Stimulated activated CD4-positive, alpha-beta T cell treated with anti-CD3 and anti-CD28 coated beads, Interleukin-2, amount 100 ng/mL, for 24 hours (primary cell): ENCODE measurements at places on chromosomes 16 and 17.

DNA sequence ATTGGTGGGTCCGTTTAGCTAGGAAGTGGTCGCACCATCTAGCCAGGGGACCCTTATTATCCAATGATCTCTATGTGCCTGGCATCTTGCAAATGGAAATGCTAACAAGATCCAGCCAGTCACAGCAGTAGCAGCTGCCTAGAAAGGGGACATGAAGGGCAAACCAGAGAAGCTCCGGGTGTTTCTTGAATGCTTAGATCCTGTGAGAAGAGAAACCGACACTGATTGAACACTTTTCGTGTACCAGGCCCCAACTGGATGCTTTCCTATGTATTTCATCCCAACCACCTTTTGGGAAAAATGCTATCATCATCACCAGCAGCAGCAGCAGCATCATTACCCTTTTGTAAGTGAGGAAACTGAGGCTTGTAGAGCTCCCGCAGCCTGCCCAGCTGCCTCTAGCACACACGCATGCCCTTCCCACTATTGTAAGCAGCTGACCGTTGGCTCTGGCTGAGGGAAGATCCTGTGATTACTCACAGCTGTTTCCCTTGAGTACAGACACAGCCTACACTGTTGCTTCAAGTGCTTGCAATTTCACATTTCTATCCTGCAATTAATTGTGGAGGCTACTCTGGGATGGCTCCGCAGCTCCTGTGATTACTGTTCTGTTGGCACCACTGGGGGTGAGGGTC, 180.7 kb upstream of the CACNG5 start:
- DNase-seq: no peak

GRCh38 chr17:61836266-61837174, 26.8 kb downstream of the BRIP1 start:
- DNase-seq: no peak

DNA sequence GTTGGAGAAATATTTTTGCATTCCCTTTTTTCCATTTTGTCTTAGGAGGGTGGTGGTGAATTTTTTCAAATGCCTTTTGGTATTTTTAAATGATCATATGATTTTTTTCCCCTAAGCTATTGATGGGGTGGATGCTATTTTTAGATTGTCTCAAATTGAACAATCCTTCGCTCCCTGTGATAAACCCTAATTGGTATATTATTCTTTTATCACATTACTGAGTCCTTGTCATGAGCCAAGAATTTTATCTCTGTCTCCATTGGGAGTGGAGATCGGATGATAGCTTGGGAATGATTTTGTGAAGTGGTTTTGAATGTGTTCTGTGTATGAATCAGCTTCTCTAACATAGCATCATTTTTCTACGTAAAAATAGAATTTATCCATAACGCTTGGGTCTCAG, 15.4 kb downstream of the NECAB2 start:
- no peak for DNase-seq

DNA sequence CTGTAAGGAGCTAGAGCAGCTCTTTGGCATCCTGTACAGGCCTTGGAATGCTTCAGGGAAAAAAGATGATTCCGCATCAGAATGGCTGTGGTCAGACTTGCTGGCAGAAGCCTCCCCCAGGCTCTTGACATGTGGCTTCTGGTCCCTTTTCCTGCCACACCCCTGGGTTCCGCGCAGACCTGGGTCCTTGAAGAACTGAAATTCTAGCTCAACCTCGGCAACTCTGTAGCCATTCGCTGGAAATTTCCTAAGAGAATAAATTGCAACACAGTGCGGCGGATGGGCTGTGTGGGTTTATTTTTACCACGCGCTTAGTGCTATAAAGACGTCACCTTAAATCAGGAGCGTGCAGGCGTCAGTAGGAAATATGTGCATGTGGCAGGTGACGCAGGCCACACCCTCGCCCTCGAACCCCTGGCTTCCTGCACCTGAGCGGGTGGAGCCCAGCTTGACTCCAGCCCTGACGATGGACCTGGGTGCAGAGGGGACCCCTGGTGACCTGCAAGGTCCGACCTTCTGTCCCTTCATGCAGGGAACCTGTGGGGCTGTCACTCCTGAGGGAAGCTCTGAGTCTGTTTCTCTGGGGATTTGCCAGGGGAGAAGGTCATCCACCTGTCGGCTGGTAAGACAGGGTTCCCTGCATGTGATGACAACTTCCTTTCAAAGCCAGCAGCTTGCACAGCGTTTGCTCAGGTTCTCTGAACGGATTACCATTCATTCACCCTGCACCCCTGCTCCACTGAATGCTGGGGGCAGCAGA, 46.3 kb downstream of the METRNL start:
- no peak for DNase-seq

- DNase-seq: no peak
Observed at GRCh38 chr16:27181019-27181790, 22.1 kb upstream of the KDM8 start.

GRCh38 chr17:80104321-80104955, 3.1 kb downstream of the GAA start:
- no peak for DNase-seq

DNA sequence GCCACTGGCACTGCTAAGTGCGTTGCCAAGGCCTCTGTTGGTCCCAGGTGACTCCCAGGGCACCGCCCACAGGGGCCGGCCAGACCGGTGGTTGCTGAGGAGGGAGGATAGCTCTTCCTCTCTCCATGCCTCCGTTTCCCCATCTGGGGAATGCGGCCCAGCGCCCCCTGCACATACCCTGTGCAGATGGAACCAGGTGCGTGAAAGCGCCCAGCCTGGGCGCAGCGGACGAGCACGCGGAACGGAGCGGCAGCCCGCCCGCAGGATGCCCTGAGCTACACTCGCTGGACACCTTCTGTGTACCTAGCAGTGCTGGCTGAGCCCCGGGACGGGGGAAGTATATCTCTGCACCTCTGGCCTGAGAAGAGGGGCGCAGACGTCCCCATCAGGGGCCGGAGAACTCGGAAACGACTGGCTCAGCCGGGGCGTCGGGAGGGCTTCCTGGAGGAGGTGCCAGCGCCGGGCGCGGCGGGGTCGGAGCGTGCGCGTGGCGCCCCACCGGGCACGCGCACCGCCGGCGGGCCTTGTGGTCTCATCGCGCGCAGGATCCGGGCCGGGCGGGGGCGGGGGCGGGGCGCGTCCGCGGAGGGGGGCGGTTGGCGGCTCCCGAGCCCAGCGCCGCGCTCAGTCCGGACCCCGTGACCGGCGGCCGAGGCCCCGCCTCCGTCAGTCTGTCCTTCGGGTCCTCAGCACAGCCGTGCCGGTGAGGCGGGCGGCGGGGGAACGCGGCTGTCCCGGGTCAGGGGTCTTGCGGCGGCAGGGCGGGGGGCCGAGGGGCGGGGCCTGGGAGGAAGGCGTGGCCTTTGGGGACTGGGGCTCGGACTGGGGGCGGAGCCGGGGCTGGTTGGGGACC, at the start of the genes CCDC78 and HAGHL:
CCDC78 (minus strand) TSS at position 6 of the 853 bp plus-strand sequence. CDS start 76 bp downstream, outside the sequence.
HAGHL (plus strand) TSS at position 669 of the 853 bp plus-strand sequence. CDS start 404 bp downstream, outside the sequence.
- DNase-seq: peak; percentile 66

GRCh38 chr17:66915204-66915611, 49.3 kb upstream of the CACNG4 start:
- DNase-seq: no peak

DNA sequence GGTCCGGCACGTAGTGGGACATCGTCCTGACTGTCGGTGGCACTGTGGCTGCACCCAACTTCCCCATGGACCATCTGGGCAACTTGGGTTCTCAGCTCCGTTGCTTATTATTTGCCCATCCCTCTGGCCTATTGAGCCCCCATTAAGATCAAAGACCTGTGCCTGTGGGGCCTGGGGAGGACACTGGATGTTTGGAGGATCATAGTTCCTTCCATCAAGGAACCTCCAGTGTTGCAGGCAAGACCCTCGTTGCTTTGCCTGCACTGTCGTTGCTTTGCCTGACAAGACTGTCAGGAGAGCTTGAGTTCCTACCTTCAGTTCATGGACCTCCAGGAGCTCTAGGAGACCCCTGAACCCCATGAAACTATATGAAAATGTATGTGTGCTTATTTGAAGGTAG, 127.2 kb downstream of the CCDC144A start:
- DNase-seq: no peak

DNA sequence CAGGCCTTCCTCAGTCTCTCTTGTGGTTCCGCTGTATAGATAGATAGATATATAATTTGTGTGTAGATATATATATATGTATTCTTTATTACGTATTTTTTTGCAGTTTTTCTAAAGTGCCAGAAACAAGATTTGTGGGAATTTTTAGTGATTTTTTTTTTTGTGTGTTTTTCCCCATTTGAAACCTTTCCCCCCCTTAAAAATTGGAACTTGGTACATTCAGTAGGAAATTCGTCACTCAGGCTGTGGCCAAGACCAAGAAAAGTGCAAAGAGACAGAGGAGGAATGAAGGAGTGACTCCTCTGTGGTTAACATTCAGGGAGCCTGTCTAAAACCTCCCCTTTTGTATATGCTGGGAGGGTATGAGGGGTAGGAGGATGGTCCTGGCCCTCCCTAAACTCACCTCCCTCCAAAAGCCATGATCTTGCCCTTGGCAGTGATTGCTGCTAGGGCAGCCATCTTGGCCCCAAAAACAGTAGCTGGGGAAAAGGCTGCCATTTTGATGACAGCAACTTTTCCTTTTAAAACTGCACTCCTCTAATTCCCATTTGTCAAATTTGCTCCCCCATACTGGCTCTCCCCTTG, 15.2 kb downstream of the CHRNB1 start:
- no peak for DNase-seq

DNA sequence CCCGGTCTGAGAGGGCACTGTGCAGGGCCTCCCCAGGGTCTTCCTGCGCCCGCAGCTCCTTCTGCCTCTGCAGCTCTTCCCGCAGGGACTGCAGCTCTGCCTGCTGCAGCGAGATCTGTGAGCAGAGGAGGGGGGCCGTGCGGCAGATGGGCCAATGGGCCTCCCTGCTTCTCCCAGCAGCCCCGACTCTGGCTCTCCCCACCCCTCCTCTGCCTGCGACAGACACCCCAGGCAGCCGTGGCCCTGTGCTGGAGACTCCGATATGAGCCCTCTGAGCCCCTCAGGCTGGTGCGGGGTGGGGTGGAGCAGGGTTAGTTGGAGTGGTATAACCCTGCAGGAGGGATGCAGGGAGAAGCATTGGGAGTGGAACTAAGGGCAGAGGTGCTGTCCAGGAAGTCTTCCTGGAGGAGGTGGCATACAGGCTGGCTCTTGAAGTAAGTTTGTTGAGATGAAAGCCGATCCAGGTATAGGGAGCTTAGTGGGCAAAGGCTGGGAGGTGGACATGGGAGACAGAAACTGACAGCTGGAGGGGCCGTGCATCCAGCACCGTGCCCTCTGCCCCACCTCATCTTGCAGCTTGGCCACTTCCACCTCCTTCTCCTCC, 5.0 kb downstream of the THOC6 start:
- no peak for DNase-seq

- no peak for DNase-seq
Observed at GRCh38 chr16:68070249-68070730, 14.9 kb upstream of the NFATC3 start.

GRCh38 chr16:61432421-61432820, 603.8 kb downstream of the CDH8 start:
- no peak for DNase-seq

- DNase-seq: no peak
Observed at GRCh38 chr16:31020536-31020935, 10.1 kb upstream of the STX1B start.

GRCh38 chr16:84068041-84068440, 25.4 kb upstream of the SLC38A8 start:
- DNase-seq: no peak

- DNase-seq: peak; percentile 44
Observed at GRCh38 chr17:37791447-37792399, 46.9 kb upstream of the HNF1B start.

DNA sequence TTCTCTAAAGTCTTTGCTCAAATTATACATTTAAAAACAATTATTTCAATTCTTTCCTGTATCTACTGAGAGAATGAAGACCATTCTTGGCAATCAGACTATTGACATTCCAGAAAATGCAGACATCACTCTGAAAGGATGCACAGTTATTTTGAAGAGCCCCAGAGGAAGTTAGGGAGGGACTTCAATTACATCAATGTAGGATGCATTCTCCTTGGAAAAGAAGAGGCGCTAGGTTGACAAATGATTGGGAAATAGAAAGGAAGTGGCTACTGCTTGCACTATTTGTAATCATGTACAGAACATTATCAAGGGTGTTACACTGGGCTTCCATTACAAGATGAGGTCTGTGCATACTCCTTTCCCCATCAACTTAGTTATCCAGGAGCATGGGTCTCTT, 74.3 kb downstream of the SSH2 start:
- DNase-seq: no peak

GRCh38 chr17:17855976-17856375, 19.2 kb upstream of the SREBF1 start:
- no peak for DNase-seq

DNA sequence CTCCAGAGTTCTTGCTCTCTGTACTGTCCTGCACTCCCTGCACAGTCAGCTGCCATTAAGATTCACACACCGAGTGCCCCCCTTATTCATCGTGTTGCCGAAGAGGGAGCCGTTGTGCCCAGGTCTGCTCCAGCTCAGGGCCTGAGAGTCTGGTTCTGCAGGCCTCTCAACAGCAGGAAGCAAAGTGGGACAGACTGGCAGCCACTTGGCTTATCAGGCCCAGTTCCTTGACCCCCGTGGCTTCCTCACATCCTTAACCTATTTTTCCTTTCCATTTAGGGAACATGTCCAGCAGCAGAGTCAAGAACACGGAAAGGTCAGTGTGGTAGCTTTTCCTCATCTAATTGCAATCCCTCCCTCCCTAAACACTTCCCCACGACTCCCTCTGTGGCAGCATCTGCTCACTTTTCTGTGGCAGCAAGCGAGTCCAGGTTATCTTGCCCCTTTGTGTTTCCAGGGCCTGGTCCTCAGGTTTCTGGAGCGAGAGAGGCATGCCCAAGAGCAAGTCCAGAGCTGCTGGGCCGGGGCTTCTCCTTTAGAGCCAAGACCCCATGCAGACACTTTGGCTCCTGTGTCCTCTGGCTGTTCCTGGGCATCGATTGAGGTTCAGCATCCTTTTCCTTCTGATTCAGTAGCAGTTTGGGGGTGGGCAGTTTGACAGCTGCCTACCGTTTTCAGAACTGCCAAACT, 22.1 kb upstream of the ADAM11 start:
- DNase-seq: no peak

GRCh38 chr16:84434800-84435199, 66.5 kb downstream of the ATP2C2 start:
- no peak for DNase-seq

GRCh38 chr16:4411684-4412083, 4.7 kb downstream of the CORO7 start:
- DNase-seq: no peak

DNA sequence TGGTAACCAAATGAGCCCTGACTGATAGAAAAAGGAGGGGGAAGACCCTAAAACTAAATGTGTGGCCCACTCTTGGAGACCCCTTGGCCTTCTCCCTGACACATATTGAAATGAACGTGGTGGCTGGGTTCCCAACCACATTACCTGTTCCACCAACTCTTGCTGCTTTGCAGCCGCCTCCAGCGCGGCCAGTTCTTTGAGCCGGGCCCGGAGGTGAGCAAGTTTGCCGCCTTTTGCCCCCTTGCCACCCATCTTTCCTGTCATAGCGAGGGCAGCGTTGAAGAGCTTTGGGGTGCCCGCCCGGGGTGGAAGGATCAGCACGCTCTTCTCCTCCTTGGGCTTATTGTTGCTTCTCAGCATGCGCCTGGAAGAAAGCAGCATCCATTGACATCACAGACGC, 83.2 kb downstream of the CNGB1 start:
- DNase-seq: no peak

GRCh38 chr17:42002792-42003301, 14.4 kb downstream of the DNAJC7 start:
- DNase-seq: no peak

GRCh38 chr17:72223866-72224291, 103.1 kb downstream of the SOX9 start:
- no peak for DNase-seq
